ENCODE measurements at places on chromosomes 11 and 22. TPM values are rescaled to one million over a fixed set of nuclear protein-coding genes. Genes with fewer than 3 reads are reported as not detected.

DNA sequence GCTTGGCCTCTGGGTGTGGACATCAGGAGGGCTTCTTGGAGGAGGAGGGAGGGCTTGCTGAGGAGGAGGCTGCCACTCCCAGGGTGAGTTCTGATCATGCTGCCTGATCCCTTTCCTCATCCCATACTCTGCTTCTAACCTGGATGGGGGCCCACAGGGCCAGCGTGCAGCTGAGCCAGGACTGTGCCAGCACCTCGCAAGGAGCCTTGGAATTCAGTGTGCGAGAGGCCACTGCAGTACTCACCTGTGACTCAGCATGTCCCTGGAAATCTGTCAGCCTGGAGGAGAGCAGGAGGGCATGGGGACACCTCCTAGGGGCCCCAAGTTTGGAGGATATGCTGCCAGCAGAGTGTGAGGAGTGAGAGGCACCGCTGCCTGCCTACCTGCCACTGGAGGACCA lies 4.2 kb upstream of the GAB4 start:
- no peak for DNase-seq

GRCh38 chr22:44971651-44972362 lies 38.0 kb downstream of the PHF21B start:
- DNase-seq: no peak

GRCh38 chr11:116529271-116529670 lies 243.5 kb downstream of the BUD13 start:
- no peak for DNase-seq

DNA sequence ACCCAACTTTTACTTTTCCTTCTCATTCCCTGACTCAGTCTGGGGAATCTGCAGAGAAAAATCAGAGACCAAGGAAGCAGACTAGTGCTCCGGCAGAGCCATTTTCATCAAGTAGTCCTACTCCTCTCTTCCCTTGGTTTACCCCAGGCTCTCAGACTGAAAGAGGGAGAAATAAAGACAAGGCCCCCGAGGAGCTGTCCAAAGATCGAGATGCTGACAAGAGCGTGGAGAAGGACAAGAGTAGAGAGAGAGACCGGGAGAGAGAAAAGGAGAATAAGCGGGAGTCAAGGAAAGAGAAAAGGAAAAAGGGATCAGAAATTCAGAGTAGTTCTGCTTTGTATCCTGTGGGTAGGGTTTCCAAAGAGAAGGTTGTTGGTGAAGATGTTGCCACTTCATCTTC lies 37.2 kb downstream of the KMT2A start:
- DNase-seq: no peak

DNA sequence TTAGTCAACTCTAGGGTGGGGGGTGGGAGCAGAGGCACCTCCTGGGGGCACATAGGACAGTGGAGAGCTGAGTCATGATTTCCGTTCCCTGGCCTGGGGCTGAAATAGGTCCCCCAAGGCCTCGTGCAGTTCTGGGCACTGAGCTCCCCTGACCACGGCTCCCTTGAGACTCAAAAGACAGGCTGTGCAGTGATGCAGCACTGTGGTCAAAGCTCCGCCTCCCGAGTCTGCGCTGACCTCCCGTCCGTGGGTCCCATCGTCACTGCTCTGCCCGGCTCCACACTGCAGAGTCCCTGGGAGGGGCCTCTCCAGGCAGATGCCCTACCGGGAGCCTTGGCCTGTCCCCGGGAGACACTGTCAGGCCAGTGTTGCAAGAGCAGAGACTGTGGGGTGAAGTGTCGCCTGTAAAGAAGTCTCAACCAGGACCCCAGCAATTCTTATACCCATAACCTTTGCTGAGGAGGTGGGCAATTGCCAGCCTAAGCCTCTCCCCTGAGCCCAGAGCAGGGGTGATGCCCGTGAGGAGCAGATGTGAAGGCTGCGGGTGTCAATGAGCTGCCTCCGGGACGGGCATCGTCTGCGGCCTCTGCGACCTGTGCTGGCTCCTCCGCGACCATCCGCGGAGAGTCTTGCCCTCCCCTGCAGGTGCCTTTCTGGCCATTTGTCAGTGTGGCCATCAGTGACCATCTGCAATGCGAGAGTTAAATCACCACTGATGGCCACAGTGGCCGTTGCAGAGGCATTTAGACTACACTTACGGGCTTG lies 877.3 kb downstream of the BRD1 start:
- peak; percentile 44 for DNase-seq

DNA sequence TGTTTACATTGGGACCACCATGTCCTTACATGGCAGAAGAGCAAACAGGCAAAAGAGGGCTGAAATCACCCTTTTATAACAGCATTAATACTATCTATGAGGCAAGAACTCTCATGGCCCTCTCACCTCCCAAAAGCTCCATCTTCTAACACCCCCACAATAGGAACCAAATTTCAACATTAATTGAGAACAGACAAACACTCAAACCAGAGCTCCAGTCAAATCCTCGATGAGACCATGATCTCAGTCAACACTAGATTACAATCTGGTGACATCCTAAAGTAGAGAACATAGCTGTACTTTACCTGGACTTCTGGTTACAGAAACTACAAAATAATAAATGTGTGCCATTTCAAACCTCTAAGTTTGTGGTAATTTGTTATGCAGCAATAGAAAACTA lies 25.1 kb downstream of the OR2AG2 start:
- no peak for DNase-seq

The OR56A1 gene
- 0.31 TPM for total RNA-seq

The OR5F1 gene
- total RNA-seq: not detected

The ZBED5 gene
- total RNA-seq: 26.6 TPM

The LIF gene
- 7.3 TPM for total RNA-seq

GRCh38 chr22:17918840-17919239 lies 105.5 kb downstream of the MICAL3 start:
- peak; percentile 23 for DNase-seq

DNA sequence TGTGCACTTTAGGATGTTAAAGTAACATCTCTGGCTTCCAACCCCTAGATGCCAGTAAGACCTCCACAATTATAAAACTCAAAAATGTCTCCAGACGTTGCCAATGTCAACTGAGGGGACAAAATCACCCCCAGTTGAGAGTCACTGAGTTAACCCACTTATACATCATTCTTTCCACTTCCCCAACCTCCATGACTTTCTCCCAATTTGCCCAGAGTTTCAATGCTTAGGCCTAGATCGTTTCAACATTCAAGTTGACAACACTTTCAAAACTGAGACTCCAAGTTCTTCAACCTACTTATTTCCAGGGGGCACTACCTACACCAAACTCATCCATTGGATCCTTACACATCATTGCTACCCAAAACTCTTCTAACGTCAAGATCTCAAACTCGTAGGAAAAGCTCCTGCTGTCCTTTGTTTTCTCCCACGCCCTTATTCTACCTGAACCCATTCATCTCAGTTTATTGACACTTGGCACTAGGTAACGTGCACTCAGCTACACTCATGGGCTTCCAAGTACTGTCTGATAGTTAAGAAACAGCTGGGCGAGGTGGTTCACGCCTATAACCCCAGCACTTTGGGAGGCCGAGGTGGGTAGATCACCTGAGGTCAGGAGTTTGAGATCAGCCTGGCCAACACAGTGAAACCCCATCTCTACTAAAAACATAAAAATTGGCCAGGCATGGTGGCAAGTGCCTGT lies 24.5 kb downstream of the RBFOX2 start:
- DNase-seq: no peak

DNA sequence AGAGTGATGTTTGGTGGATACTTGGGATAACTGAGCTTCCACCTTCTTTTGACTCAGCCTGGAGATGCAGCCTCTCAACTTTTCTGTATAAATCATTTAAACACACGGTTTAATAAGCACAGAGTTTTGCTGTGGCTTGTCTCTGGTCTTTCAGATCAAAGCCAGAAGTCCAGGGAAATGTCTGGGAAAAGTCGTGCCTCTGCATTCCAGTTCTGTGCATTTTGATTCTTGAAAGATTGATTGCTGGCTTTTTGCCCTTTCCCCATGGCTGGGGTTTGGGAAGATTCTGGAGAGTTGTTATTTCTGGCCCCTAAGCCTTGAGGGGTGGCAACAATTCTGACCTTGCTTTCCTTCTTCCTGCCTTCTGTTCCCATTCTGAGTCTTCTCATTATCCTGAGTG lies 154.1 kb downstream of the COMMD9 start:
- DNase-seq: no peak

The SNU13 gene
- total RNA-seq: 159 TPM

- no peak for DNase-seq
Measured at GRCh38 chr11:122804161-122804560, 34.1 kb upstream of the CRTAM start.

- no peak for DNase-seq
Measured at GRCh38 chr11:375065-376025, 6.0 kb downstream of the B4GALNT4 start.

GRCh38 chr11:40882301-40882700 lies 577.2 kb downstream of the LRRC4C start:
- no peak for DNase-seq

The CERK gene
- total RNA-seq: 19.2 TPM

The NFRKB gene
- 94.4 TPM for total RNA-seq

DNA sequence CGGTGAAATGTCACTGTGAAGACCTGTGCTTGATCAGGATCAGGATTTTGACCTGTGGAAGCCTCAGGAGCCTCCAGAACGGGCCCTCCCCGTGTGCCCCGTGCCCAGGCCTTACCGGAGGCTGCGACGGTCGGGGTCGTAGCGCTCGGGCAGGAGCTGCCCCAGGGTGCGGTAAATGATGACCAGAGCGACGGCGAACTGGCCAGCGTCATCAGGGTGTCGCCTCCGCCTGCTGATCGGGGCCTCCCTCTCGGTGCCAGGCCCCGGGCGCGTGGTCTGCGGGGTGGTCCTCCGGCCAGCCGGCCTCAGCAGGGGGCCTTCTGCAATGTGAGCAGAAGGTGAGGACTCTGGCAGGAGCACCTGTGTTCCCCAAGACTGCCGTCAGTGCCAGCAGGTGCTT lies 46.2 kb downstream of the TRMU start:
- DNase-seq: no peak

GRCh38 chr11:108669711-108670110 lies 4.8 kb downstream of the DDX10 start:
- no peak for DNase-seq

DNA sequence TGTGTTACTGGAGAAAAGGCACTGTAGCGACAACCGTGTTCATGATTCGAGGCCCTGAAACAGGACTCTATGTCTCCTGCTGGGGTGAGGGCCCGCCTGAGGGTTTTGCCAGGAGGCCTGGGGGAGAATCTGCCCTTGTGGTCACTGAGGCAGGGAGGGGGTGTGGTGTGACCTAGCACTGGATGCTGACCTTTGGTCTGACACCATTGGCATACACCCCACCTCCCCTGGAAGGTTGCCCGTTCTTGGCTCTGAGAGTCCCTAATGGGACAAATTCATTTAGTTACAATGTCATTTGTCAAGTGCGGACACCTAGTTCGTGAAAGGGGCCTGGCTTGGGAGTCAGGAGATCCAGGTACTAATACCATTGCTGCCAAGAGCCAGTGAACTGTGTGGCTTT lies 29.0 kb downstream of the NECTIN1 start:
- no peak for DNase-seq

The IGLL1 gene
- total RNA-seq: not detected

GRCh38 chr11:8335683-8336082 lies 72.0 kb upstream of the LMO1 start:
- no peak for DNase-seq

The PANX2 gene
- total RNA-seq: 1.8 TPM

The HTR3B gene
- total RNA-seq: not detected

The APOBEC3G gene
- 0.45 TPM for total RNA-seq

DNA sequence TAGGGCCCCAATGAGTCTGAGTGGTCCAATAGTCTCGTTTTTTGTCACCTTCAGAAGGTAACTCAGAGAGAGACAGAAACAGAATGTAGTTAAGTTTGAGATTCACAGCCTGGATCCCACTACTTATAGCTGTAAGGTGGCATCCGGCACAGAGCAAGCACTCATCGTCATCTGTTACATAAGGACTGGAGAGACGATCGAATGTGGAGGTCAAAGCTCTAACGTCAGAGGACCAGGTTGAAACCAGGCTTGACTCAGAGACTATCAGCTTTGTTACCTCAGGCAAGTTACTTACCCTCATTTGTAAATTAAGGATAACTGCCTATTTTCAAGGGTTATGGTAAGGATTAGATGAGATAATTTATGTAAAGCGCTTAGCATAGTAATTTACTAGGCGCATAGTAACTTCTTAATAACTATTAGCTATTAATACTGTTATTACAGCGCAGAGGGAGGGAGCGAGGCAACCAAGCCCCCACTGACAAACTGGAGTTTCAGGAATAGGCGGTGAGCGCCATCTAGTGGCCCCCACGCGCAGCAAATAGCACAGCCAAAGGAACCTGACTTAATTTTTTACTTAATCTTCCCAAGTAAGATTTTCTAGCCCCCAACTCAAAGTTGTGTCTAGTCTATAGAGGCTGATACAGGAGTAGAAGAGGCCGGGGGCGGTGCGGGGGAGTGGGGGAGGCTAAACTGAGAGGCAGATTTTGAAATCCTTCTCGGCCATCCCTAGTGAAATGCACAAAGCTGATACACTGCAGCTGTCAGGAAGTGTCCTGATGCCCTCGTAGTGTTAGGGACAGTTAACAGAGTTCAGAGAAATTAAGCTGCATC lies 29.0 kb upstream of the API5 start:
- no peak for DNase-seq

The THAP12 gene
- 28.5 TPM for total RNA-seq

DNA sequence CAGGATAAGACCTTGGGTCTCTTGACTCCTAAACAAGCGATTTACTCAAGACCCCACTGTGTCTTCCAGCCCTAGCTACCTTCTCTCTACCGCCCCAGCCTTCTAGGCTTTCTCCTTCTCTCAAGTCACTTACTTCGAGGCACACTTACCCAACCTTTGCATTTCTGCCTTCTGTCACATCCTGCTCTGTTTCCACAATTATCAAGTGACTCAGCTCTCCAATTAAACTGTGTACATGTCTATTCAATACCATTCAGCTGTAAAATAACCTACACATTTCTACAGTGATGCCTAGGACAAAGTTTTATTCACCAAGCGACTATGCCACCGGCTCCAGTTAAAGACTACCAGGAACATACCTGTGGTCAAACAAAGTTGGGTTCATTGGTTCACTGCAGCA lies 69.0 kb downstream of the LARGE1 start:
- no peak for DNase-seq

DNA sequence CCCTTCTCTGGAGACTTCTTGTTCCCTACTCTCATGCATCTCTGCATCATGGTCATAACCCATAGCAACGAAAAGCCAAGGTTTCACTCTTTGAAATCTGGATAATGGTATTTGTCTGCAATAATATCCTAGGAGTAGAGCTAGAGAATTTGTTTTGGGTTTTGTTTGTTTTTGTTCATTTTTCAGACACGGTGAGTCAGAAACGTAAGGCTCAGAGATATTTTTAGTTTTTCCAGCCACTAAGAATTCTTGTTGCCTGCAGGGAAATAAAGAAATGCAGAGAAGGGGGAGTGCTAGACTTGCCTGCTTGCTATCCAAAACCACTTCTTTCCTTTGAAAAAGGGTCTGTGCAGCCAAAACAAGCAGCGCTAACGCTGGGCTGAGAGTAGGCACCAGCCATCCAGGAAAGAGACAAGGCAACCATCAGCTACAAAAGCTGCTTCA lies 26.0 kb downstream of the POU2AF3 start:
- DNase-seq: no peak

The OR8D4 gene
- not detected for total RNA-seq

DNA sequence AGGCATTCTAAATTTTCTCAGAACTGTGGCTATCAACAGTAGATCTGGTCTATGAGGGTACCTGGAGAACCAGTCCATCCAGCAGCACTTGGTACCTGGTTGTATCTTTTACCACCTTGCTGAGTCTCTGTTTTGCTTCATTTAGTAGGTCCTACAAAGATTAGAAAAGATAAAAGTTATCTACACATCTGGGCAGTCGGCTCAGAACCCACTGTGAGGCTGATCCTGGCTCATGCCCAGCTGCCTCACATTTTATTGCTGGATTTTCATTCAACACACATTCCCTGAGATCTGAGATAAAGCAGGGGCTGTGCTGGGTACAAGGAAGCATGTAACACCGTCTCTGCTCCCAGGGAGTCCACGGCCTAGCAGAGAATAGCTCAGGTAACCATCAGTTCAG lies 27.5 kb downstream of the ATP6V1E1 start:
- DNase-seq: peak; percentile 11

Data from suprapubic skin (tissue), 4 donors.